T-helper 22 cell (primary cell): ENCODE measurements at places on chromosomes 13 and 19.

GRCh38 chr19:18788529-18789421 is 2.3 kb downstream of the COMP start:
- DNase-seq, result no peak

DNA sequence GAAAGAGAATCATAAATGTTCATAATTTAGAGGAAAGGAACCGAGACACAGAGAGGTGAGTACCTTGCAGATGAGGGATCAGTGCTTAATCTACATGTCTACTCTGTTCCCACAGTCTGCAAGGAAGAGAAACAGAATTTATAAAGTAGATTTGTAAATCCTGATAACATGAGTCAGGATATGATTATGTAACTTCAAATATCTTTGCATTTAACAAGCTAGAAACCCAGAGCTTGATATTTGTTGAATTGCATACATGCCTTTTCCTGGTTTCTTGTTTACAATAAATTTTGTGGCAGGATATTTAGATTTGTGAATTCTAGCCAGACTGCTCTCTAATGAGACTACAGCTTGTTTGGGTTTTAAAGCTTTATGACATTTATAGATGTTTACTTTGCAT is 219.2 kb downstream of the ENOX1 start:
- no peak for DNase-seq

DNA sequence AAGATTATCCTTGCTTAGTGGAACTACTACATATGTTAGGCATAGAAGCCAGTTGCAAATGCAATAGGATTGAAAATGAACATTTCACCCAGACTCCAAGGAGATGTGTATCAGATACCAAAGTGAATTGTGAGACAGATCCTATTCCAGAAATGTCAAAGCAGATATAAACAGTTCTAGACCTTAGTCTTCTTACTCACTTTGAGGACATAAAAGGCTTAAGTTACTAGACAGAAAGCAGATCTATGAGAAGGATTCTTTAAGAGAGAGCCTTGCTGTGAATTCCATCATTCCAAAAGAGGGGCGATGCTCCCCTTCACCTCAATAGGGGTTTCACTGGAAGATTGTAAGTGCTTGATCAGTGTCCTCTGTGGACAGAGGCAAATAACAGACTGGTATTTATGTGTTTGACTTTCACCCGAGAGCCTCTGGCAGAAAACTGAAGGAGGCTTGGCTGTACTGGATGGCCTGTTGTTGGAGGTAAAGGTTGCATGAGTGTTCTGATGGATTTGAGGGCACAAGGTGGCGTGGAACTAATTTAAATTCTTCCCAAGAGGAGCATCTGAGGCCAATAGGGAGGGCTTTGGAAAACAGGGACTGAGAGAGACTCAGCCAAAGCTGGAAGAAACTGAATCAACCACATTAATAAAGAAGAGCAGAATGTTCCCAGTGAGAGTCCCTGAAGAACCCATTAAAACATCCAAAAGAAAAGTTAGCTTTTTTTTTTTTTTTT is 194.8 kb downstream of the DCLK1 start:
- no peak for DNase-seq

DNA sequence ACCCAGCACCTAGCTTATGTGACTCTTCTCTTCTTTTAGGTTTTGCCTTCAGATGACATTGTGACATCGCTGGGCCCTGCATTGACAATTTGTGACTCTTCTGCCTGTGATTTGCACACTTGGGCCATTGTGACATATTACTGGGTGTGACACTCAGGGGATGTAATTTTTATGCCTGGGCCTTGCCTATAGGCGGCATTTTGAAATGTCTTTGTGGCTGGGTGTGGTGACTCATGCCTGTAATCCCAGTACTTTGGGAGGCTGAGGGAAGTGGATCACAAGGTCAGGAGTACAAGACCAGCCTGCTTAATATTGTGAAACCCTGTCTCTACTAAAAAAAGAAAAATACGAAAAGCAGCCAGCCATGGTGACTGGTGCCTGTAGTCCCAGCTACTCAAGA is 28.4 kb upstream of the ZNF681 start:
- DNase-seq, result no peak

DNA sequence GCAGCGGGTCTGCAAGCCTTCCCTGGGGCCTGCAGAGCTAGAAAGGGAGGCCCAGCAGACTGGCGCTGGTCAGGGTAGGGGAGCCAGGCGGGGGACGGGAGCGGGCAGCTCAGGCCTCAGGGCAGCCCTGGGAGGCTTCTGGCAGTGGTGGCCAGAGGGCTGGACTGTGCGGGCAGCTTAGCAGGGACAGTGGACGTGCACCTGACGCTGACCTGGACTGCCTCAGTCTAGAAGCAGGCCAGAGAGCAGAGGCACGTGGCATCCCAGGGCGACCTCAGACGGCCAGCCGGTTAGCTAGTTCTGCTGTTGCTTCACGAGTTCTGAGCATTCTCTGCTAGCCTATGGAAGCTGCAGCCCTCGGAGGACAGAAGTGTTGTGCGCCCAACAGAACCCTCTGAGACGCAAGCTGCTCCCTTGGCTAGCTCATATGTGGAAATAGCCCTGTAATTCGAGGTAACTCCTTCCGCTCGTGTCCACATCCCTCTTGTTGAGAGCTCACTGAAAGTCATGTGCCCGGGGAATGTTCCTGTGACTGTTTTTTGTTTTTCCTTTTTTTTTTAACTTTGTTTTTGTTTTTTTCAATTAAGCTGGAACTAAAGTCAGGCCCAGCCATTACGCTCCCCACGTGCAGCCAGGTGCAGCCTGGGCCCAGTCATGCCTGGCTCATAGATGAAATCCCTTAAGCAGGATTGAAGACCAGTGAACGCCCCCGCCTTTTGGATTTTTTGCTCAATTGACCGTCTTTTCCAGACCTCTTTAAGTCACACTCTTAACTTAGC is 1.9 kb upstream of the FAM174C start:
- no peak for DNase-seq

DNA sequence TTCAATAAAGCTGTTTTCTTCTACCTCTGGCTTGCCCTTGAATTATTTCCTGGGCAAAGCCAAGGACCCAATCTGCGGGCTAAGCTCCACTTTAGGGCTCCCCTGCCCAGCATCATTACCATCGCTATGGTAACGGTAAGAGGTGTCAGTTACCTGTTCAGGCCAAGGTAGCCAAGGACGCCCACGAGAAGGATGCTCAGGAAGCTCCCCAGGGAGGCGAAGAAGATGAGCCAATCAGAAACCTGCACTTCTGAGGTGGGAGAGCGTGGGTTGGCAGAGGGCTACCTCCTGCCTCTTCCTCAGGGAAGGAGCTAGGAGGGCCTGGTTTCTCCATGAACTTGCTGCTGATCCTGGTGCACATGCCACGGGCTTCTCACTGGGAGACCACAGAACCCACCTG is 24.7 kb downstream of the IL12RB1 start:
- DNase-seq, result no peak

DNA sequence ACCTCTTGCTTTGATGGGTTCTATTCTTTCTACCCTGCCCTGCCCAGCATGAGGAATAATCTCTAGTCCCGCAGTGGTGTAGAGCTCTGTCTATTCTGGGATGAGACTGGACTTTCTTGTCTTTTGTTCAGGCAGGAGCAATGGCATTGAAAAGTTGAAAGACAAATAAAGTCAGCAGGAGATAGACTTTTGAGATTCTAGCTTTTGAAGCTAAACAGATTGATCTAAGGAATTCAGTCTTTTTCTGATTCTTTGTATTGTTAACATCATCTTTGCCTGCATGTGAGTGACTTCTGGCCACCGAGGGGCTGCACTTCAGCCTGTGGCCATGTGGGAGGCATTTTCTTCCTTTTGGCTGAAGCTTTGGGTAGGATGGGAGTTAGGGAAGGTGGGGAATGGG is 132.4 kb downstream of the MRPL57 start:
- no peak for DNase-seq

- DNase-seq, result no peak
Measured at GRCh38 chr13:99124794-99125316, 75.8 kb upstream of the UBAC2 start.

GRCh38 chr13:30729801-30730200 is 5.5 kb upstream of the ALOX5AP start:
- no peak for DNase-seq

GRCh38 chr13:27927444-27928352 is 7.9 kb downstream of the PDX1 start:
- DNase-seq, result no peak

DNA sequence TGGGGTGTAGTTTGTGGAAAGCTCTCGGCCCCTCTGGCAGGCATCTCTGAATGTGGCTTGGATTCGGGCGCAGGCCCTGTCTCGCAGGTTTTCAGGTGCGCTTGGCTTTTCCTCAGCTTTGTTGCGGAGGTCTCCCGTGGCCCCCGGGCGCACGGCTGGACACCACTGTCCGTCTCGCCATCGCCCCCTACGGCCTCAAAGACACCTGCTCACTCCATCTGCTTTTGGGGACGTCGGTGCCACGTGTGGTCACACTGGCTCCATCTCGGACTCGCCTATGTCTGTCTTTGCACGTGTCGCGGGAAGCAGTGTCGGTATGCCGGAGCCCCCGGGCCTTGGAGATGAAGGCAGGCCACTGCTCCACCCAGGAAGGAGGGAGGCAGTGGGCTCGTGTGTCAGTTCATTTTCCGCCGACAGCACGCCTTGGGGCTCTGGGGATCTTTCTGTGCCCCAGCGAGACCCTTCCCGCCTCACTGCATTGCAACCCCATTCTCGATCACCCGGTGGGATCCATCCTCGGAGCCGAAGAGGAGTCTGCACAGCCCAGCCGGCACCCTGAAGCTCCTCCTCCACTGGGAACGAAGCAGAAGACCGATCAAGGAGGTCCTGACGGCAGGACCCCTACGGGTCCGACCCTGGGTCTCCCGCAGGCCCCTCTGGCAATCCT is 42.1 kb downstream of the ZNF146 start:
- DNase-seq, result no peak

GRCh38 chr13:27131906-27132305 is 39.7 kb downstream of the USP12 start:
- DNase-seq, result no peak

GRCh38 chr13:95570016-95570415 is 17.5 kb downstream of the CLDN10 start:
- DNase-seq, result no peak

DNA sequence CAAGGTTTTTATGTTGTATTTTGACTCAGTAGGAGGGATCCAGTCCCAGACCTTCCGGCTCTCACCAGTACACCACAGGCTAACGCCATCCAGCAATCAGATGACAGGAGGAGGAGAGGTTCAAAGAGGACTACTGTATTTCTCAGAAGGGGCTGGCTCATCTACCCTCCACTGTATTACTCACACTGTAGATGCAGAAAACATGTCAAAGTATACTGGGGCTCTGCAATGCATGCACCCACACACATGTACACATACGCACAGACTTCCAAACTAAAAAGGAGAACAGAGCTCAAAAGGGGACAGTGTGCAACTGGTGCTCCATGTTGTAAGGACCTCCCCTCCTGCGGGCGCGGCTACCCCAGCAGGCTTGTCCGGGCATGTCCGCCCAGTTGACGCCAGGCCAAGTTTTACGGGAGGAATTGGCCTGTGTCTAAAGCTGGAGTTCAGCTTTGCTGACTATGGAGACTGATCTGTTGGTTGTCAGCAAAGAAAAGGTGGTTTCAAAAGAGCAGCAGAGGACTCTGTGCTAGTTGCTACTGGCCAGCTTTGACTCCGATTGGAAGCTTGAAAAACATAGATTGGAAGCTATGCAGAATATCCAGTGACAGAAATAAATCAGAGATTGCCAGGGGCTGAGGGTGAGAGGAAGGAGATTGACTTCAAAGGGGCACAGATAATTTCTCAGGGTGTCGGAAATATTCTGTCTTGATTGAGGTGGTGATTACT is 314.2 kb downstream of the DLEU7 start:
- no peak for DNase-seq

DNA sequence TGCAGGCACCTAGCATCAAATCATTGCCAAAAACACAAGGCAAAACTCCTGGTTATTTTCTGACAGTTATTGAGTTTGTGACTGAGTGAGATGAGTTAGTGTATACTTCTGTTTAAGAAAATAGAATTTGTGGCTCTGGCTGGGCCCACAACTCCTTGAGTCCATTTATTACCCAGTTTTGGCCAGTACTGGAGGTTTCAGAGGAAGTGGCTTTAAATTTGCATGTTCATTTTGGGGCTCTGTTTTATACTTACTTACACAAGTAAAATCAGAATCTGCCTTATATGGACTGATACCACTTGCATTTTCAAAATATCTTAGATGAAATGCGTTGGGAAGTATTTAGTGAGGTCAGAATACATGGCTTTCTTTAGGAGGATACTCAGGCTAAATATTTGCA is 29.0 kb downstream of the TNFSF11 start:
- no peak for DNase-seq

- DNase-seq, result no peak
Measured at GRCh38 chr19:11254666-11255065, 7.7 kb downstream of the DOCK6 start.

- no peak for DNase-seq
Measured at GRCh38 chr19:35381318-35381717, 10.4 kb downstream of the GPR42 start.

DNA sequence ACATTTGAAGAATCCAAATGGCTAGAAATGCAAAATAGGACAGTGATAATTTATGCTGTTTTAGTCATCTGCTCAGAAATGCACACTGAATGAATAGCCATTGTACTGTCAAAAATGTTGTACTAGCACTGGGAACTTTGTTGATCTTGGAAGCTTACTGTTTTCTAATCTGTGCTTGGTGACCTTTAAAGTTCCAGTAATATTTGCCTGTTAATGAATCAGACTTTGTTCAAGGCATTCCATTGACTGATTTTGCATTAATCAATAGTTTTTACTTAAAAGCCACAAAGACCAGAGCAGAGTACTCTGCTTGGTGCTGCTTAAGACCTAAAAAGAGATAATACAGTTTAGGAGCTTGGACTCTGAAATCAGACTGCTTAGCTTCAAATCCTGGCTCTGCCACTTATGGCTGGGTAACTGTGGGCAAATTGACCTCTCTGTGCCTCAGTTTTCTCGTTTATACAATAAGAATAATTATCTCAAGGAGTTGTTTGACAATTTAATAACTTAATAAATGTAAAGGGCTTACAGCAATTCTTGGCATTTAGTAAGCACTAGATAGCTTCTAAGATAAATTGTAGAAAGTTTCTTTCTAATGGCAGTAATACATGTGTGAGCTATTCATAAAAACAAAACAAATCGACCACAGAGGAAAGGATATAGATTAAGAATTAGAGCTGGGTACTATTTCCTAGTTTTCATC is 4.6 kb upstream of the SLAIN1 start:
- DNase-seq, result no peak
